ENCODE measurements at places on chromosomes 4 and X.
A peak's percentile ranks its signal among the peaks of the same experiment; 100 is the strongest.

GRCh38 chr4:96295143-96295741 is 455.3 kb downstream of the PDHA2 start:
- no peak for DNase-seq

GRCh38 chr4:83261307-83261706 is 23.3 kb downstream of the COQ2 start:
- DNase-seq: no peak

- DNase-seq: no peak
Observed at GRCh38 chr4:41647383-41647782, 101.1 kb downstream of the PHOX2B start.

DNA sequence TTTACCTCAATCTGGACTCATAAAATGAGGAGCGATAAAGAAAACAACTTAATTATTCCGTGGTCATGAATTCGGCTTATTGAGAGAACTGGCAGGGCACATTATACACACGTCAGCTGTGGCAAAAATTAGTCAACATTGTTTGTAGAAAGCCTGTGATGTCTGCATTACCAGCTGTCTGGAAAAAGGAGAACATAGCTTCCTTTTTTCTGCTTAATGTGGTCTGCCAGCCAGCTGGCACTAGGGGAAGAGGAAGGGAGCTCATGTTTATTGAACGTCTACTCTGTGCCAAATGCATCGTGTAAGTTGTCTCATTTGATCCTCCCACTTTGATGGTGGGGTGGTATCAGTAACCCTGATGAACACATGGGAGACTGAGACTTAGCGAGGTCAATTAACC is 367.6 kb downstream of the ARHGAP24 start:
- DNase-seq: no peak

DNA sequence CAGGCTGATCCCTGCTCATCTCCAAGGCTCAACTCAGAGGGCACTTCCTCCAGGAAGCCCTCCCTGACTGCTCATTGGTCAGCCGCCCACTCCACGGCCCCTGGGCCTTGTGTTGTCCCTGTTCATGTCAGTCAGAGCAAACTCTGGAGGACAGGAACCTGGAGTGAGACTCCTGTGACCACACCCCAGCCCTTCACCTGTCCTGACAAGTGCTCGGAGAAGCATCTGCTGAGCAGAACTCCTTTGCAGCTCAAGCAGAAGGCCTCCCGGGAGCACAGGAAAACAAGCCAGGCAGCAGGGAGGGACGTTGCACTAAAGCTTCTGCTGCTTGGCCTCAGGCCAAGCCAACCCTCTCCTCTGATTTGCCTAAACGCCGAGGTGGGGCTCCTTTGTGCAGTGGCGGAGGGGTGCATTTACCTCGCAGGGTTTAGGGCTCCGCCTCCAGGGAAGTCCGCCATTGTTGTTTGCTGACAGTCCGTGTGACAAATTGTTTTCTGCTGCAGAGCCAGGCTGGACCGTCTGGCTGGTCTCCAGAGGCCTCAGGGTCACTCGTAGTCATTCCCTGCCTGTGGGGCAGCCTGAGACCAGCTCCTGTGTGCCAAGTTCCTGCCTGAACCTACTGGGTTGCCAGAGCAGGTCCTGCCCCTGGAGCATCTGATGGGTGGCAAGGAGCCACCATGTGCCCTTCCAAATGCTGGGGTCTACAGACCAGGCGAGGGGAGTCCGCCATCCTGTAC is 61.8 kb downstream of the C4orf50 start:
- DNase-seq: peak; percentile 98

GRCh38 chrX:155871934-155872333 is 9.2 kb upstream of the VAMP7 start:
- no peak for DNase-seq

DNA sequence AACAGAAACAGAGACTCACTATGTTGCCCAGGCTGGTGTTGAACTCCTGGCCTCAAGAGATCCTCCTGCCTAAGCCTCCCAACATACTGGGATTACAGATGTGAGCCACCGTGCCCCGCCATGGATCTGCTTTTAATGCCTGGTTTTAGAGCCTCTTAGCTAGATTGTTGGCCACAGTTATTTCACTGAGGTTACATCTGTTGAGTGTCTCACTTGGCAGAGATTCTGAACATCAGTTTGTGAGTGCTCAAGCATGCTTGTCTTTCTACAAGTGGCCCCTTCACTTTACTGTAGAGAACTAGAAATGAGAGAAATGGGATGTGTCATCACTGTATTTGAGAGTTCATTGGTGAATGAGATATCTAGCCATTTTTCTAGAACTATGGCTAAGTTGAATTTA is 218.5 kb downstream of the APBB2 start:
- DNase-seq: peak; percentile 67
